Germinal center (tissue), 1 donor: ENCODE measurements at places on chromosomes 12 and 14.

DNA sequence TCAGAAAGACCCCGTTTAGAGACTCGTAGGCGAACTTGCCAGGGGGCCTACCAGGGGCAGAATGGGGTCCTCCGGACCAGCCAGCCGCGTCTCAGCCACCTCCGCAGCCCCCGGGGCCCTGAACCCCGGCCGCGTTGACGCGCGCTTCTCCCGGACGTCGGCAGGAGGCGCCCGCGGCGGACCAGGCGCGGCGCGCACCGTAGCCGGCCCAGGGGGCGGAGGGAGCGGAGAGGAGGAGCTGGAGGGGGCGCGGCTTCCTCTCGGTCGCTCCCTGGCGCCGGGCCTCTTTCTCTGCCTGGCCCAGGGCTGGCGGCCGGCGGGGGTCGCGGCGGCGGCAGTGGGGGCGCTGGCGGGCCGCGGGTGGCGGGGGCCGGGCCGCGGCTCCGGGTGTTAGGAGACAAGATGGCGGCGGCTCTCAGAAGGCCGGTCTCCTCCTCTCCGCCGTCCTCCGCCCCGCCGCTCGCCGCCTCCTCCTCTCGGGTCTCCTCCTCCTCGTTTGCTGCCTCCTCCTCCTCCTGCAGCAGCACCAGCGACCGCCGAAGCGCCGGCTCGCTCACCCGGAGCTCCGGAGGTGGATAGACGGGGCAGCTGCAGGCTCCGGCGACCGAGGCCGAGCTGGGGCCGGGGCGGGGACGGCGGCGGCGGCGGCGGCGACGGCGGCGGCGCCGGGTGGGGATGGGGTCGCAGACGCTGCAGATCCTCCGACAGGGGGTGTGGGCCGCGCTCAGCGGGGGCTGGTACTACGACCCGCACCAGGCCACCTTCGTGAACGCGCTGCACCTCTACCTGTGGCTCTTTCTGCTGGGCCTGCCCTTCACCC is at the start of gene PCNX1:
Gene PCNX1, plus strand, starts transcription at position 284 of the 820 bp plus-strand sequence. Its CDS starts 392 bp downstream, at position 676.
- DNase-seq, result peak; percentile 94

DNA sequence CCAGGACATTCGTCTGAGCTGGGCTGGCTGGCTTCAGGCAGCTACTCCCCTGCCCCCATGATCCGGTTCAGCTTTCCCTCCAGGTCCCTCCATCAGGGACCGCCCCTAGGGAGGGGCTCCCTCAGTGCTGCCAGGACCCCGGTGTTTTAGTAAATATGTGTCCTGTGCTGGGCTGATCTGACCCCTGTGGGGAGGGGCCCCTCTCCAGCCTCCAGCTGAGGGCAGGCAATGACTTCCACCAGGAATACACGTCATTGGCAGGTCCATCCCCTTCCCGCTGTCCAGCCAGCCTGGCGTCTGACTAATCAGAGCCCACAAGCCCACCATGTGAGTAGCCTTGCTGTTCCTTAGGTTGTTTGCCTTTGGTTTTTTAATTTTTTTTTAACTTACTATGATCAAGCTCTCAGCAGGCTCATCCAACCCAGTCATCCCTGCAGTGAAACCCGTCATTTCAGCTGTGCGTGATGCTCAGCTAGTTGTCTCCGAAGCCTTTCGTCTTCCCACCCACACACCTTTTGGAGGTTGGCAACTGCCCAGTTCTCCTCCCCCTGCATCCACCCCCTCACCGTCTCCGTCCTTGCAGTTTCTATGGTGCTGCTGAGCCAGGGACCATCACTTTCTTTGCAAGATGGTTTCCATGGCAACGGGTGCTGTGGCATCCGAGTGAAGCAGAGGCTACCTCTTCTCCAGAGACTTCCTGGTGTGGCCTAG is 16.0 kb upstream of the SERPINA4 start:
- DNase-seq, result no peak

GRCh38 chr14:95305145-95305544 is 14.6 kb downstream of the CLMN start:
- DNase-seq, result no peak

DNA sequence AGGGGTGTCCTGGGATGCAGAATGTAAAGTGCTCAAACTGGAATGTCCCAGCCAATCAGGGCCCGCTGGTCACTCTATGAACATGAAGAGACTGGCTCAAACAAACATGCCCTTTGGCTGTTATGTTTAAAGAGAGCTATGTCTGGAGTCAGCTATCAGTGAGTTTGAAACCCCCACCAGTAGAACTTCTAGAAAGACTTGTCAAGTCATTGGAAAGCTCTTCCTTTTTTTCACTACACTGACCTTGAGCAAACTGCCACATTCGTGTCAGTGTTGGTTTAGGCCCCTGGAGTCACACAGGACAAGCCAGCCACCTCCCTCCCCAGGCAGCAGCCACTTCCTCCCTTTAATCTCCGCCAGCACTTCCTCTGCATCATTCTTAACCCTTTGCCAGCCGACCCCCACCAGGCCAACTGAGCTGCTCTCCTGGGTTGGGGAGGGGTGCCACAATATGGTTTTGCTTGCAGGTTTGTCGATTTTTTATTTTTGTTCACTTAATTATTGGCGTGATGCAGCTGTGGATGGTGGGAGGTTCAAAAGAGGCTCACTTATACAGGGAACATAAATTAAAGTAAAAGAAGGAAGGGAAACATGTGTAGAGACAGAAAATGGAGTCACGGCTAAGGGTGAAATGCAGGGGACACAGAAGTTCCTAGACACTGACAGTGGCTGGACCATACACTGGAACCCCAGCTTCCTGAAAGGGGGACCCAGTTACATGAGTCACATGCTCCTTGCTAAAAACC is 25.3 kb downstream of the CMKLR1 start:
- no peak for DNase-seq

GRCh38 chr12:19633194-19633593 is 193.9 kb downstream of the AEBP2 start:
- no peak for DNase-seq

- no peak for DNase-seq
These were observed 481.8 kb downstream of the TMEM117 start for GRCh38 chr12:44317651-44318126.

GRCh38 chr14:75341620-75342019 is 63.0 kb downstream of the FOS start:
- DNase-seq, result no peak

DNA sequence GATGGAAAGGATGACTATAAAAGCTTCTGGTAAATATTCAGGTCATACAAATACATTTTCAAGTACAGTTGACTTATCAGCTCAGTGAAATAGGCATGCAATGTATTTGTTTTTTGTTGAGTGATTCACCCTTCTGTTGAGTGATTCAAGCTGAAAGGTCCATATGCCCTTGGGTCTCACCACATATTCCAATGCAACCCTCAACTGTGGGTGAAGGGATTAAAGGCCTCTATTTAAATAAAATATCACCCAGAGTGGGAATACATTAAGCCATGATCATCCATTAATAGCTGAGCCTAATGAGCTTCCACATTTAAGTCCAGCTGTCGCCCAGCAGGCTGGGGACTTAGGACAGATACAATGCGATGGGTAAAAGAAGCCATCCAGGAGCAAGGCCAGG is 120.2 kb downstream of the CRACR2A start:
- no peak for DNase-seq

DNA sequence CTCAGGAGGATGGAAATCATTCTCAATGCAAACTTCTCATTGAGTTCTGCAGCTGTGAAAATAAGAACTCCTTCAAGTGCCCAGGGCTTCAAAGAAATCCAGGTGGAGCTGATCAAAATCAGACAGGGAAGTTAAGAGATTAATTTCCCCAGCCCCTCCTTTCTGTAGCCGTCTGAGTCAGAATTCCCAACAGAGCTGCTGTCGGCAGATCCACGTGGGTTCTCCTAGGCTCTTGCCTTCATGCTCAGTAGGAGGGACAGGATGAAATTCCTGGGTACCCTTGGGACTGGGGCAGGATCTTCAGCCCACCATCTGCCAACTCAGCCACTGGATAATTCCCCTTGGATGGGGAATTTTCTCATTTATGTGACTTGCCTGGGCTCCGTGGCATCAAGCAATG is 13.3 kb downstream of the TGFB3 start:
- no peak for DNase-seq
